ENCODE measurements at places on chromosomes 6 and 20.

DNA sequence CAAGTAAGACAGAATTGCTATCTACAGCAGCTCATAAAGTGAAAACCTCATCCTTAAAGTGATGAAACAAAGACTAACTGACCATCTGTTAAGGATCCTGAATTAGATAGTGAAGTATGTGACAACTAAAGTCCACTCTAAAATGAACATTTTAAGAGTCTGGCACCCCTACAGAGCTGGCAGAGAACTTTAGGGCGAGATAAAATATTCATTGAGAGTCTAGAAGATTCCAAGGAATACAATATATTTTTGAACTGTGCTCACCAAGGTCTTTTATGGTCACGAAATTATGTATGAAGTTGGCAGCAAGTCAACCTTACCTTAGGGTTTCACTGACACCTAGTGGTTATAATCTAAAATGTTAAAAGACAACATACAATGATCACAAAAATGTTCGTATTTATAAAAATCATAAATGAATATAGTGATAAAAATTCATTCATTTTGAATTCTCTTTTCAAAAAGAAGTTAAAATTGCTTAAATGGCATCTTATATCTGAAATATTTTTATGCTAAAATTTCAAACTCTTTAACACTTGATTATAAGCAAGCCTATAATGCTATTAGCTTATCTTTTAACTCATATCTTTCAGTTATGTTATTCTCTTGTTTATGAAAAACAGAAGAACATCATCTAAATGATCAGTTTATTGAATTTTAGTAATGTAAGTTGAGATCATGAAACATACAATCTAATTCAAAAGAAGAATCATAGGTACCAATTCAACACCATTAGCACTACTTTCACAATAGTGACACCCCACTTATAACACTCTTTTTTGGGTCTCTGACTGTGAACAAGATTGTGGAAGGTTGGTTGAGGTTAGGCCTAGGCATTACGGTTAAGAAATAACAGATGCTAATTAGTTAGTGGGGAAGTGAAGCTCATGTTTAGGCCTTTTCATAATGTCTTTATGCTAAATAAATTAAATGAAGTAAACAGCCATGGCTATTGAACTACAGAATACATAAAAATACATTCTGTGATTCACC, 27.5 kb downstream of the RSPH3 start:
- DNase-seq: no peak

- DNase-seq: no peak
These were observed 4.2 kb upstream of the RNF182 start for GRCh38 chr6:13920552-13920951.

DNA sequence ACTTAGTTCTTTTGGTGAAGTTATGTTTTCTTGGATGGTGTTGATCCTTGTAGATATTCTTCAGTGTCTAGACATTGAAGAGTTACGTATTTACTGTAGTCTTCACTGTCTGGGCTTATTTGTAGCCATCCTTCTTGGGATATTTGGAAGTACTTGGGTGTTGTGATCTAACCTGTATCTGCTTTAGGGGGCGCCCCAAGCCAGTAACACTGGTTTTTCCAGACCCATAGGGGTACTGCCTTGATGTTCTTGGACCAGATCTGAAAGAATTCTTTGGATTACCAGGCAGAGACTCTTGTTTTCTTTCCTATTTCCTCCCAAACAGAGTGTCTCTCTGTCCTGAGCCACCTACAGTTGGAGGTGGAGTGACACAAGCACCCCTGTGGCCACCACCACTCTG, 309.1 kb upstream of the IMPG1 start:
- no peak for DNase-seq

GRCh38 chr20:4949833-4950178, 51.5 kb downstream of the SLC23A2 start:
- no peak for DNase-seq

DNA sequence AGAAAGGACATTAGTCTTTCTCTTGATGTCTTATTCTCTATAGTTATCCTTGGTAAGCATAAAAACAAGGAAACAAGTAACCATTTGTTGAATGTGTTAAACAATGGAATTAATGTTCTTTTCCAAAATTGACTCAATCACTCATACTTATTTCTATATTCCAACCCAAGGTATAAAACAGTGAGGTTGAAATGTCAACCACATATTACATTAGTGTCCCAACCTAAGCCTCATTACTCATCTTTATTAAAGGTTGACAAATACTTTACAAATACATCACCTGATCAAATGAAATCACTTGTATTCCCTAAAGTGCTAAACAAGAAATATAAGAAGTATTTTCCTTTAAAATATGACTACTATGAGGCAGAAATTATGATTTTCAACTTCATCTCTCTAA, 100.5 kb downstream of the ASCC3 start:
- no peak for DNase-seq

DNA sequence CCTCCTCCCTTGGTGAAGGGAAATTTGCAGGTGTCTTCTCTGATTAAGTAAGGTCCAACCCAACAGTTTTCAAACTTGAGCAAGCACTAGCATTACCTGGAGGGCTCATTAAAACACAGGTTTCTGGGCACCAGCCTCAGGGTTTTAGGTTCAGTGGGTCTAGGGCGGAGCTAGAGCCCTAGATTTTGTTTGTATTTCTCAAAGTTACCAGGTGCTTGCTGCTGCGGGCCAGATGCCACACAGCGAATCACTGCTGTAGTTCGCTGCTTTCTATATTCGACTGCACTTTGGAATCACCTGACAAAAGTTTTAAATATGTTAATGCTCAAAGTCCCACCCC, 869 bp downstream of the COL21A1 start:
- no peak for DNase-seq

GRCh38 chr20:309841-310644, 12.7 kb downstream of the ZCCHC3 start:
- DNase-seq: peak; percentile 94

GRCh38 chr6:106546691-106547414, 82.4 kb downstream of the RTN4IP1 start:
- DNase-seq: no peak

DNA sequence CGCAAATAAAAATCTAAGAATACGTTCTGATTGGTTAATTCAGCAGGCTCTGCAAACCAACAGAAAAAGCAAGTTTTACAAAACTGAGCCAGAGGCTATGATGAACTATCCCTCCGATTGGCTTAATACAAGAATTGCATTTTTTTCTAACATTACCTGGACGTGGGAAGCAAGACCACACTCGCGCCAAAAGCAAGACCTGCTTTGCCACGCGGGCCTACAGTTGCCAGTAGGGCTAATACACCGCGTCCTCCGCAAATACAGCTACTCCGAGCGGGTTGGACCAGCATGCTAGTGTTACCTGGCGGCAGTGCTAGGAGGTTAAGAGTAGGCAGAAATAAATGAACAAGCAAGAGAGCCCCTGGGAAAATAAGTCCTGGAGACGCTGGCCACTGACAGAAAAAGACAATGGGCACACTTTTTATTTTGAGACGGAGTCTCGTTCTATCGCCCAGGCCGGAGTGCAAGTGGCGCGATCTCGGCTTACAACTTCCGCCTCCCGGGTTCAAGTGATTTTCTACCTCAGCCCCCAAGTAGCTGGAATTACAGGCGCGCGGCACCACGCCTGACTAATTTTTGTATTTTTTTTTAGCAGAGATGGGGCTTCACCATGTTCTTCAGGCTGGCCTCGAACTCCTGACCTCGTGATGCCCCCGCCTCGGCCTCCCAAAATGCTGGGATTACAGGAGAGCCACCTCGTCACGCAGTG, 131.9 kb upstream of the BTN3A2 start:
- DNase-seq: no peak

DNA sequence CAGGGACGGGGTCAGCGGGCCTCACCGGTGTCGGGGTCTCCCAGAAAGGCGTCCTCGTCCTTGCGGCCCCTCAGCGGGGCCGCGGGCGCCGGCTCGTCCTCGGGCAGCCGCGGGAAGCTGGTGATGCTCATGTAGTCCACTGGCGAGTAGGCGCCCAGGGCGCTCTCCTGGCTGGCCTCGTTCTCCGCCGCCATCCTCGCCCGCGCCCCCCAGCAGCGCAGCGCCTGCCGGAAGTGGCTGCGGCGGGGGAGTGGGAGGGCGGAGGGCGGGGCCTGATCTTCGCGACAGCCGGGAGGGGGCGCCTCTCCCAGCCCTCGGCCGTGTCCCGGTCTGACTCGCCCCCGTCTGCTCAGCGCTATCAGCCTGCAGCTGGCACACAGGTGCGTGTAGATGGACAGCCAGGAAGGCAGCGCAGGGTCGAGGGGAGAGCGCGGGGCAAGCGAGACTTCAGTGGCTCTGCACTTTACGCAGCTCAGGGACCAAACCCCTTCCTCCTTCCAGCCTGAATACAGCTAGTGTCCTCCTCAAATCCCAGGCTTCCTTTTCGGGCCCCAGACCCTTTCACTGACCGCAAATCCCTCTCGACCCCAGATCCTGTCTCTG, at the start of gene GGT7:
GGT7 (minus strand) TSS at position 235 of the 603 bp plus-strand sequence; CDS start at position 194, 41 bp downstream.
- DNase-seq: peak; percentile 86

DNA sequence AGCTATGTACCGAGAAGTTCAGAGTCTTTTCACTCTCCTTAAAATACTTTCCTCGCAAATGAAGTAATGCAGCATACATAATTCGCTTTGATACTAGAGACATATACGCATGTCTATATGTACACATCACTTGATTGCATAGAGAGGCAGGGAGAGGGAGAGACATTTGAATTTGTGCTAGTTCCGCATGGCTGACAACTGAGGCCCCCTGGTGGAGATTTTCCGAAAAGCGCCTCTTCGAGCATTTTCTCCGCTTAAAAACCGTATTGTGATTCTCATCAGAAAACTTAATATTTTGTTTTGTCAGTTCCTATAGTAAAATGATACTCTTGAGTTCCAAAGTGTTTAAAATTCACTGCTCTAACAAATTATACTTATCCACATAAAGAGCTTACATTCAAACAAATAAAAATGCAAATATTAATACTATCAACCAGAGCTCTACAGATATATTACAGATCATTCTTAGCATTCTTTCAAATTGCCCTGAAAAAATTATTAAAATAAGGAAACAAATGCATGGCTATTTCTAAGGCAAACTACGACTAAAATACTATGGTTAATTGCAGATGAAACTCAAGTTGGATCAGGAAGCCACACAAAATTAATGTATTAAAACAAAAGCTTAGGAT, 637 bp downstream of the MYLK4 start:
- DNase-seq: peak; percentile 67

DNA sequence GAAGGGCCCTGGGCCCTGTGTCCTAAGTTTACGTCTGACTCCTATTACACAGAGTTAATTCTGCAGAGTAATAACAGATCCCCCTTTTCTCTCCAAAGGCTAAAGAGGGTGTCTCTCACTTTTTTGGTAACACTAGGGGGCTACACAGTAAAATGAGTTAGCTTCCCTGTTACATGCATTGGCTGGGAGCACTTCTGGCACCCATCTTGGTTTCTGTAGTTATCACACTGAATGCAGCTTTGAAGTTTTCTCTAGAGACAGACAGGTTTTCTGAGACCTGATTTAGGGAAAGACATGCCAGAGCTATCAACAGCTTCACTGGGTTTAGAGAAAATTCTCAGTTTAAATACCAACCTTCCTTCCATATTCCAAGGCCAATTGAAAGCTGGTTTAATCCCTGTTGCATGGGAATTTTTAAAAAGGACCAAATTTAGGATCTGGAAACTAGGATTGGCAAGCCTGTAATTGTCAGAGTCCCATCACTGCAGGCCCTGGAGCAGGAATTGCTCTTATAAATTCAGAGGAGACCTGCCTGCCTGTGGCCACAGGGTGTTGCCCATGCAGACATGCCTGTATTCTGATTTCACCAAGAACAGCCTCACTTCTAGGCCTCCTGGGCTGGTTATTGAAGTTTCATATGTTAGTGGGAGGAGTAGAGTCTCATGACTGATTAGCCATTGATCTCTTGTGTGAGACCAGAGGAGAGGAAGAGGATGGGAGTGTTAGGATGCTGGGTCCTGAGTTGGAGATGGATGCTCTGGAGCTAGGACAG, 29.4 kb downstream of the RNF8 start:
- DNase-seq: no peak

- no peak for DNase-seq
These were observed 45.2 kb downstream of the NUDT3 start for GRCh38 chr6:34347303-34347702.

GRCh38 chr6:144145541-144145940, 4.8 kb upstream of the STX11 start:
- no peak for DNase-seq

All from left colon (tissue), 2 donors.